ENCODE measurements at places on chromosomes 12 and 14.

- DNase-seq, result no peak
Measured at GRCh38 chr12:112096667-112097066, 11.9 kb downstream of the NAA25 start.

DNA sequence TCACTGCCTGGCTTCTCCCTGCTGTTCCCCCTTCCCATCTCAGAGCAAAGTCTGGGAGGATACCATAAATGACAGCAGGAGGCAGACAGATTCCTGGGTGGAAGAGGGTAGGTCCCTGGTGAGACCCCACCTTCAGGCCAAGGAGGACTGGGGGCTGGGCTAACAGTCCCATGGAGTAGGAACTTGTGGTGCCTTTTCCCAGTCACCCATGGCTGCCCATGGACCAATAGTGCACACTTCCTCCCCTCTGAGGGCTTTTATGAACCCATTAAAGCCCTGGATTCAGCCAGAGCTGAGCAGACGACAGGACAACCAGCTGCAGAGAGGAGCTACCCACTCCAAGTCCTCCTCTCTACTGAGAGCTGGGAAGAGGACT is 36.6 kb upstream of the OR5AU1 start:
- no peak for DNase-seq

DNA sequence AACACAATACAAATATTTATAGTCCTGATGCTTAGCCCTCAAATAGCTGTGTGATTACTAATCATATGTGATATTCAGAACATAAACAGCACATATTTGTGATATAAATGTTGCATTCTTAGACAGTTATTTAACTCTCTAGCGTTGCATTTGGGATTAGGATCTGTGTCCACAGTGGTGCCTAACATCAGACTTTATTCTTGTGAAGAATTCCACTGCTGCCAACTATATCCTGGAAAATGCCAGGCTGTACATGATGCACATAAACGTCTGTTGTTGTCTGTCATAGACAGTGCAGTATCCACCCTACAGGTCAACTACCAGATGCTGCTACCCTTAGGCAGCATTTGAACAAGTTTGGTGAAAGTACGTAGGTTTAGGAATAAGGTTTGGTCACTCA is 39.0 kb downstream of the SLC38A4 start:
- DNase-seq, result no peak

GRCh38 chr14:100305324-100306100 is 732 bp downstream of the SLC25A29 start:
- peak; percentile 68 for DNase-seq

- DNase-seq, result no peak
Measured at GRCh38 chr14:77579065-77579464, 37.4 kb downstream of the SPTLC2 start.

- DNase-seq, result no peak
Measured at GRCh38 chr14:97878206-97878605, 1081.0 kb downstream of the VRK1 start.

All from T-cell (primary cell).